DMS53 (cell line): ENCODE measurements at places on chromosomes 4 and X.

DNA sequence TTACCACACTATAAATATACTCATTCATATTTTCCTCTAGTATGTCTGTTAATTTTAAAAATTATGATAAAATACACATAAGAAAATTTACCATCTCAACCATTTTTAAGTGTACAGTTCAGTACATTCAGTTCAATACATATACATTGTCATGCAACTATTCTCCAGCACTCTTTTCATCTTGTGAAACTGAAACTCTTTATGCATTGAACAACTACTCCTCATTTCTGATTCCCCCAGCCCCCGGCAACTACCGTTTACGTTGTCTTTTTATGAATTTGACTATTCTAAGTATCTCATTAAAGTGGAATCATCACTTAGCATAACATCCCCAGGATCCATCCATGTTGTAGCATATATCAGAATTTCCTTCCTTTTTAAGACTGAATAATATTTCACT lies 8.7 kb downstream of the SMARCAD1 start:
- DNase-seq, result no peak

DNA sequence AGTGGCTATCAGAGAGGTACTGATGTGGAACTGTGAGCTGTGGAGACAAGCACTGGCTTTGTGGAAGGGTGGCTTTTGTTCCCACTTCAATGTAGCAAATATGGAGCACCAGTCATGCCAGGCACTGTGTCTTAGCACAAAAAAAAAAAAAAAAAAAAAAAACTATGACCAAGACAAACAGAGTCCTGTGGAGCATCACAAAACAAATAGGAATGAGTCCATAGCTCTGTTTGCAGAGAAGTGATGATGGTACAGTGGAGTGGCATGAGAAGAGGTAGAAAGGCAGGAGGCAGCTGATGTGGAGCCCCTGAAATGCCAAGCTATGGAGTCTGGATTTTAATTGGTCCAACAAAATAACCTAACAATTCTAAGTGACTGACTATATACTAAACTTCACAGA lies 116.9 kb downstream of the RAB28 start:
- DNase-seq, result peak; percentile 96

GRCh38 chrX:103774070-103774642 lies 2.5 kb upstream of the PLP1 start:
- DNase-seq, result peak; percentile 71

GRCh38 chr4:17667653-17668201 lies 53.3 kb downstream of the MED28 start:
- DNase-seq, result peak; percentile 99

DNA sequence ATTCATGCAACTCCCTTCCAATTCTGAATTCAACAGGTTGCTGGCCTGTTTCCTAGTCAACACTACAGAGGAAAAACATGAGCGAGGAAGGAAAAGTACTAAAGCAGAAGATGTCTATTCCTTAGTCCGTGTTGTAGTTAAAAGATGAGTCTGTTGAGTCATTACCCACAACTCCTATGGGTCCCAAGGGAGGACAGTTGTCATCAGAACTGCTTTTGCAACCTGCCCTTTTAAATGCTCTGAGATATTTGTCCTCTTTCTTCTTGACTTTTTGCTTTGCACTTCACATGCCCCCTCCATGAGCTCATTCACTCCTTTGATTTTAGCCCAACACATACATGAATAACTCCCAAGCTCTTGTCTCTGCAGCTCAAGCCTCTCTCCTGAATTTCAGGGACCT lies 119.2 kb downstream of the CORIN start:
- DNase-seq, result no peak

GRCh38 chrX:39518476-39519029 lies 579.2 kb downstream of the BCOR start:
- no peak for DNase-seq

DNA sequence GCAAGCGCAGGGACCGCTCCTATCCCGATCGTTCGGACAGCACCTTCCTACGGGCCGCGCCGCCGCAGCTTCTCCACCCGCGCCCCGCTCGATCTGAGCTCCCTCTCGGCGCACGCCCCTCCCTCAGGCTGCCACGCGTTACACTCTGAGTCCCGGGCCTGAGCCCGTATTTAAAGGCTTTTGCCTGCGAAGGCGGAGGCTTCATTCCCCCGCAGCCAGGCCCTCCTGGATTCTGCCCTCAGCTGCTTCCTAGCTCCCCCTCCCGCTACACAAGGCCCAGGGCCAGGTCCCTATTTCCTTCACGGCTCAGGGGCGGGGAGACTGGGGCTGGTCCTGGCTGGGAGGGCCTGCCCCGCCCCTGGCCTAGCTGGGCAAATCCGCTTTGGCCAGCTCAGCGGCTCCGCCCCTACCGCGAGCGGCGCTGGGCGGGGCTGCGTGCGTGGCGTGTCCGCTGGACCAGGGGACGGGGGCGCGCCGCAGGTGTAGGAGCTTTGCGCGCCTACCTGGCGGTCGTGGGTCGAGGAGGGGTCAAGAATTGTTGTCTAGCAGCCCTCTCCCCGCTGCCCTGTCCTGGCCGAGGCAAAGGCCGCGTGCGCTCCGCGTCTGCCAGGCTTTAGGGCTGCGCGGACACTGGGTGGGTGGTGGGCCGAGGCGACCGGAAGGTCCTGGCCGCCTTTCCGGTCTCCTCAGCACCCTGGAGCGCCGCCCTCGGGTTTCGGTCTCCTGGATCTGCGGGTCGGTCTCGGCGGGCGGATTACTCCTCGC lies at the start of gene UGDH:
Gene UGDH (minus strand): TSS at position 144 of the 765 bp plus-strand sequence. CDS start 5,927 bp downstream, outside the sequence.
- peak; percentile 100 for DNase-seq

- no peak for DNase-seq
These were observed 226.5 kb downstream of the FBXO8 start for GRCh38 chr4:174056959-174057358.

GRCh38 chrX:623599-624315 lies 6.8 kb upstream of the SHOX start:
- DNase-seq, result no peak

DNA sequence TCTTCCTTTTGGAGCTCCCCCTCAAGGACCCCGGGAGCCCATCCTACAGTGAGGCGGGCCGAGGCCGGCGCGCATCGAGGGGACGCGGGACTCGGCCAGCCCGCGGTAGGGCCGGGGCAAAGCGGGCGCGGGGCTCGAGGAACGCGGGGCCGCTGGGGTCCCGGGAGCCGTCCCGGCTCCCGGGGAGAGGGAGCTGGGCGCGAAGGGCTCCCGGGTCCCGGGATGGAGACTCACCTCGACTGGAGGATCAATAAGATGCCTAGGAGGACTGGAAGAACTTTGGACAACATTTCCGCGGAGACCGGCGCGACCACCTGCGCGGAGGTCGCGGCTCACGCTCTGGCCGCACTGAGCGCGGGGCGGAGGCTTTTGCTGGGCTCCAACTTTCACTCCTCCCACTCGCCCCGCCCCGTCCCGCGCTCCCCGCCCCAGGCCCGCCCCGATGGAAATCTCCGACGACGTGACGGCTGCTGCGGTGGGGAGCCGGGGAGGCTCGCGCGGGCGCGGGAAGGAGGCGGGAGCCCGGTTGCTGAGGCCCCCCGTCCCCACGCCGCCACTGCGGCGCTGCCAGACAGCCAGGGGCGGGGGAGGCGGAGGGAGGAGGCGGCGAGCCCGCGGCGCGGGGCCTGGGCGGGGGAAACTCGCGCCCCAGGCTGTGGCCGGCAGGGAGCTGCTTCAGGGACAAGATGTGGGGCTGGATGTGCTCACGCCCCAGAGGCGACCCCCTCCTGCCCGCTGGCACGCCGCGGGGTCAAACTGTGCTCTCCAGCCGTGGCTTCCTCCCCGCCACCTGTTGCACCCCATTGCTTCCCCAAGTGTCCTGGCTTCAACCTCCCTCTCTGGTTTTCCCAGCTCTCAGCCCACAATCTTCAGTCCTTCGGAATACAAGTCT lies at the start of gene GABRE:
Gene GABRE (minus strand): TSS at position 341 of the 892 bp plus-strand sequence. CDS start 51 bp downstream, at position 290.
- no peak for DNase-seq

DNA sequence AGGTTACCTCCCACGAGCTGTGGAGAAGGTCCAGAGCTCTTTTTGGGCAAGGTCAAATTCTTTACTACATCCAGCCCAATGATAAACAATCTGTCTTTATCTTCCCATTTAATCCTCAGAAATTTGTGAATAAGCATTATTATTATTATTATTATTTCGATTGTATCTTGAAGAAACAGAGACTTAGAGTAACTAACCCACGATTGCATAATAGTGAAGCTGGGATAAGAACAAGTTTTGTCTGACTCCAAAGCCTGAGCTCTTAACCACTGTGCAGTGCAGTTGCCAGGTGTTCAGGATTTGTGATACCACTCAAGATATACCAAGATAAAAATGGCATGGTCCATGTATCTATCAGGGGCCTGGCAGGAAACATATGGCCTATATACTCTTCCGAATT lies 166.5 kb upstream of the LDB2 start:
- DNase-seq, result no peak

DNA sequence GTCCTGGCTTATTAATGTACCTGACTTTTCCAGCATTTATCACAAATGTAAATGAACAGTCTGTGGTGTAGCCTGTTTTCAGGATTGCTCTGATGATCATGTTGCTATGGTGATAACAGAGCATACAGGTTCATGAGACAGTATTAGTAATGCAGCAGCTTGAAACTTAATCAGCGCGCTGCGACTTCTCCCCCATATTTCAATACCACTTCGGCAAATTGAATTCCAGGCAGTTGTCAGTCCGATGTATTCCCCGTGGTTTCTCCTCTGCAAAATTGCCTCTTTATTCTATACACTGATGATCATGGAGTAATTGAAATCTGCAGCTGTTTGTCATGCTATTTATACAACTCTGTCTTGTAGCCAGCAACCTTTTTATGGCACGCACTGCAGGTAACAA lies 239.3 kb downstream of the C4orf33 start:
- DNase-seq, result peak; percentile 4

DNA sequence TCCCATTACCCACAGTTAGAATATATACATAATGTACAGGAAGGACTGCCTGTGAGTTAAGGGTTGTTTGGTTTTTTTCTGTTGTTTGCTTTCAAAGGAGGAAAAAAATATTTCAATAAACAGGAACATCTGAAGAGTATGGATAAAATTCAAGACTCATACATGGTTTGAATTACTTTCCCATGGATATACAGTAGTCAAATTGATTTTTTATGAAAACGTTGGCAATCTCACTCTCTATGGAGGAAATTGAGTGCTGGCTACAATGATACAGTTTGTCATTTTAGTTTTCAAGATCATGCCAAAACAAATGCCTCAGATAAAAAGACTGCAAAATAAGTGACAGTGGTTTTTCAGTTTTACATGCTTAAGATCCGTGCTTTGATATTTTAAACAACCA lies 116.6 kb downstream of the SH3RF1 start:
- DNase-seq, result no peak

DNA sequence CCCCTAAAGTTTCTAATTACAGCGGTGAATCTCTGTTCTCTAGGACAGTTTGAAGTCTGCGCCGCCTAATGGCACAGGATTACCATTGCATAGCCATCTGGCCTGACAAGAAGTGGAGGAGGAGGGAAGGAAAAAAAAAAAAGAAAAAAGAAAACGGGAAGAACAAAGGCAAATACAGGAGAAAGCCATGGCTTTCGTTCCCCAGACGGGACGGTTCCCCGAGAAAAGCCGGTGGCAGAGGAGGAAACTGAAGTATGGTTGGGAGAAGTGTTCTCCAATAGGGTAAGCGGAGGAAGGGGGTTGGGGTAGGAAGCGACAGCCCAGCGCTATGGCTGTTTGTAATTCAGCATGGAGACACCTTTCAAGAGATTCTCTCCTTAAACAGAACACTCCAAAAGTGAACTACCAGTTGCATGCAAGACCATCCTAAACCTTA lies 80.8 kb downstream of the HMGN5 start:
- peak; percentile 85 for DNase-seq

- no peak for DNase-seq
These were observed 158.4 kb downstream of the RAB28 start for GRCh38 chr4:13325744-13326143.

GRCh38 chr4:45663003-45663402 lies 460.9 kb downstream of the GABRG1 start:
- peak; percentile 41 for DNase-seq
